Activated naive CD8-positive, alpha-beta T cell treated with anti-CD3 and anti-CD28 coated beads, Interleukin-2, amount 10 ng/mL, durations not matched to agents 7 days and 5 days (primary cell): ENCODE measurements at places on chromosomes 12 and 14.

- H3K4me3 ChIP-seq = no peak overlapping the region
- H3K27me3 ChIP-seq = peaks cover 30% of the 10 kb centered on the region
- peaks cover 11% of the 10 kb centered on the region for H3K4me1 ChIP-seq
- H3K36me3 ChIP-seq = no peaks in the 10 kb centered on the region
These were observed 1.8 kb upstream of the AHNAK2 start for GRCh38 chr14:104979758-104980610.

DNA sequence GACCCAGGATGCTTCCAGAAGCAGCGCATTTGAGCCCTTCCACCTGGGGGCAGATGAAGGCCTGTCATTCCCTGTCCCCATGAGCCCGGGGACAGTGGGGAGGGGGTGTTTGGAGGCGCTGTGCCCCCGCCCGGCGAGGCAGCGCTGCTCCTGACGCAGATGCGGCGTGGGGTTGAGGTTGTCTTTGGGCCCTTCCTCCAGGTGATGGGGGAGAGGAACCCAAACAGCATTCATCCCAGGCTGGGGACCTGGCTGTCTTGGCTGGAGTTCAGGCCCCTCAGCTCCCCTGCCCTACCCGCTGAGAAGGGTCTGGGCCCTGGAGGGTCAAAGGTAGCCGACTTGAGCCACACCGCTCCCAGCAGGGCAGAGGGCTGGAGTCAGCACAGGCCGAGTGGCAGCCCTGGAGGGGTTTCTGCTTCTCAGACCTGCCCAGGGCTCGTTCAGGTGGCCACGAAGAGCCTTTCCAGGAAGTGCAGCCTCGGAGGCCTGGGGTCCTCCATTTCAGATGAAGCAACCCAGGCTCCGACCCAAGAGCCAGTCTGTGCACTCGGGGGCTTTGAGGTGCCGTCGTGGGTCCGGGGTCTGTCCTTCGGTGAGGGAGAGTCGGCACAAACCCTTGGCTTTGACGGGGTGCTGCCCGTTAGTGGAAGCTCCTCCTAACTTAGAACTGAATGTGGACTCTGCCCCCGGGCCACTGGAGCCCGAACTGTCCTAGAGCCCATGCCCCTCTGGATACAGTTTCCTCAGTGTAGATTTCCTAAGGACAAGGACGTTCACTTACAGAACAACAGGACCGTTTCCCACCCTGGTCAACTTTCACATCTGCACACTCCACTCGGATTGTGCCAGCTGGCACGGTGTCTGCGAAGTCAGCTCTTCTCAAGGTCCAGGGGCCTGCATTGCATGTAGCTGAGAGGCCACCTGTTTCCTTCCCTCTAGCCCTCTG lies 16.1 kb downstream of the ACADS start:
- H3K27me3 ChIP-seq = no peaks in the 10 kb centered on the region
- H3K36me3 ChIP-seq = no peaks in the 10 kb centered on the region
- no peak overlapping the region for H3K27ac ChIP-seq
- no peaks in the 10 kb centered on the region for H3K4me1 ChIP-seq
- H3K4me3 ChIP-seq = no peak overlapping the region

GRCh38 chr14:99946652-99947489 lies 118.4 kb upstream of the EVL start:
- H3K27me3 ChIP-seq = peaks cover 21% of the 10 kb centered on the region
- peak; percentile 68 for DNase-seq
- H3K36me3 ChIP-seq = no peaks in the 10 kb centered on the region
- peaks cover 5% of the 10 kb centered on the region for H3K4me1 ChIP-seq

GRCh38 chr12:115468087-115468510 lies 784.1 kb upstream of the TBX3 start:
- no peaks in the 10 kb centered on the region for H3K36me3 ChIP-seq
- H3K4me3 ChIP-seq = no peak overlapping the region
- no peaks in the 10 kb centered on the region for H3K27me3 ChIP-seq
- DNase-seq = no peak
- no peak overlapping the region for H3K27ac ChIP-seq

- no peaks in the 10 kb centered on the region for H3K36me3 ChIP-seq
- H3K4me3 ChIP-seq = no peak overlapping the region
- H3K27me3 ChIP-seq = peaks cover 3% of the 10 kb centered on the region
- no peak for DNase-seq
- H3K27ac ChIP-seq = no peak overlapping the region
These were observed 182.7 kb upstream of the EEA1 start for GRCh38 chr12:93111773-93112172.

DNA sequence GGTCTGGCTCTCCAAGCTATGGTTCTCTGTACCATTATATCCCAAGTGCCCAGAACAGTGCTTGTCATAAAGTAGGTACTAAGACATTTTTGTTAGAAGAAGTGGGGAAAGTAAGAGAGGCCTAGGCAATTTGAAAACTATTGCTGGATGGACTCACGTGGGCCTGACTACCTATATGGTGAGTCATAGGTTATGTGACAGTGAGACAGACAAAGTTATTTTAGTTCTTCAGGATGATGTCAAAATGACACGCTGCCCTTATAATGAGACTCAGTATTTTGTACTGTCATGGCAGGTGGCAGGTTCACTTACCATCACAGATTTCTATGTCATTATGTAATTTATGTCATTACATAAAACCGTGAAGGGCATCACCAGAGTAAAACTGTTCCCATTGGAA lies 53.1 kb downstream of the PARP11 start:
- H3K4me3 ChIP-seq = no peak overlapping the region
- no peaks in the 10 kb centered on the region for H3K27me3 ChIP-seq
- no peak overlapping the region for H3K27ac ChIP-seq
- DNase-seq = no peak
- H3K36me3 ChIP-seq = peaks cover 23% of the 10 kb centered on the region
- no peaks in the 10 kb centered on the region for H3K4me1 ChIP-seq

- H3K36me3 ChIP-seq = peaks cover 3% of the 10 kb centered on the region
- H3K27ac ChIP-seq = no peak overlapping the region
- no peak for DNase-seq
- peaks cover 11% of the 10 kb centered on the region for H3K4me1 ChIP-seq
- H3K27me3 ChIP-seq = peaks cover 4% of the 10 kb centered on the region
These were observed 79.3 kb upstream of the FZD10 start for GRCh38 chr12:130083002-130083401.

- no peaks in the 10 kb centered on the region for H3K36me3 ChIP-seq
- H3K4me3 ChIP-seq = no peak overlapping the region
These were observed 1559.9 kb upstream of the FLRT2 start for GRCh38 chr14:83969998-83970397.

- no peak for DNase-seq
- no peaks in the 10 kb centered on the region for H3K4me1 ChIP-seq
- H3K36me3 ChIP-seq = peaks cover 37% of the 10 kb centered on the region
- H3K27me3 ChIP-seq = no peaks in the 10 kb centered on the region
These were observed 2.1 kb downstream of the NOXRED1 start for GRCh38 chr14:77421201-77421600.

DNA sequence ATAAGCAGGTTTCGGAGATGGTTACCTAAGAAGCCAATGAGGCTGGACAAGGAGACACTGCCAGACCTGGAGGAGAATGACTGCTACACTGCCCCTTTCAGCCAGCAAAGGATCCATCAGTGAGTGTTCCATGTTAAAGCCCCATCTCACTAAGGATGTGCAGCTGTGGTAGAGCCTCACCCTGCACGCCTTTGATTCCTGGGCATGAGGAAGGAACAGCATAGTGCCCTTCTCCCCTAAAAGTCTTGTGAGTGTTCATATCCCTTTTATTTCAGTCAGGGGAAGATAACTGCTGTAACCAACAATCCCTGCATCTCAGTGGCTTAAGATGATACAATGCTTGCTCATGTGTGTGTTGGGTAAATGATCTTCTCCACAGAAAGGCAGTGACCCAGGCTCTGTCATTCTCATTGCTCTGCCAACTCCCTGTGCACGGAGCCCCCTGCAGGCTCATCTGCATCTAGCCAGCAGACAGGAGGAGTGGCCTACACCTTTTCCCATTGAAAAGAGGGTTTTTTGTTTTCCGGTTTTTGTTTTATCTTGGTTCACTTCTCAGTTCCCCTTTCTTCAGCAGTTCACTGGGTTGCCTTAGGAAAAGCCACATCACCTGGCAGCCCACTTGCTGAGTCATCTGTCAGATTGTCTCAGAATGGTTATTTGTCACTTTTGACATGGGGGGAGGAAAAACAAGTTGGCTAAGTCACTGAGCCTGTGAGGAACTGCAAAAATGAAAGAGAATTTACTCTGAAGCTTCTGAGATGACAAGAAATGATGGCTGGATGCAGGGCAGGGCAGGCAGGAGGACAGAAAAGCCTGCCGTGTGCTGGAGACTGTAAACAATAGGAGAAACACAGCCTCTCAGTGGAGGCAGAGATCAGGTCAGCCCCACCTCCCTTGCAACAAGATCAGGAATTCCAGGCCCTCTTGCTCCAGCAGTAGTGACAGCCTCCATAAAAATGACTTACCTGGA lies 193.3 kb downstream of the ANO4 start:
- DNase-seq = no peak
- no peaks in the 10 kb centered on the region for H3K27me3 ChIP-seq
- no peak overlapping the region for H3K27ac ChIP-seq
- H3K4me3 ChIP-seq = no peak overlapping the region

- H3K27me3 ChIP-seq = no peaks in the 10 kb centered on the region
- peak overlapping the region; percentile 96 for H3K4me3 ChIP-seq
These were observed 8.6 kb downstream of the EVL start for GRCh38 chr14:100073576-100074430.

- no peaks in the 10 kb centered on the region for H3K36me3 ChIP-seq
- no peak overlapping the region for H3K27ac ChIP-seq
- no peak overlapping the region for H3K4me3 ChIP-seq
- DNase-seq = no peak
- H3K4me1 ChIP-seq = peaks cover 1% of the 10 kb centered on the region
- no peaks in the 10 kb centered on the region for H3K27me3 ChIP-seq
These were observed 28.6 kb downstream of the CEP170B start for GRCh38 chr14:104893435-104894207.

GRCh38 chr14:76876076-76876475 lies 49.9 kb downstream of the LRRC74A start:
- no peaks in the 10 kb centered on the region for H3K36me3 ChIP-seq
- no peak overlapping the region for H3K4me3 ChIP-seq
- peaks cover 2% of the 10 kb centered on the region for H3K4me1 ChIP-seq
- DNase-seq = peak; percentile 53

GRCh38 chr14:76647697-76648298 lies 113.5 kb upstream of the VASH1 start:
- no peaks in the 10 kb centered on the region for H3K36me3 ChIP-seq
- H3K27ac ChIP-seq = no peak overlapping the region
- no peak overlapping the region for H3K4me3 ChIP-seq
- peaks cover 2% of the 10 kb centered on the region for H3K27me3 ChIP-seq

- H3K4me1 ChIP-seq = peaks cover 13% of the 10 kb centered on the region
- peaks cover 16% of the 10 kb centered on the region for H3K27me3 ChIP-seq
These were observed at the start of gene C12orf56 for GRCh38 chr12:64390275-64390851. TSS of gene C12orf56 (minus strand) at chr12:64390758. CDS start at chr12:64390565, 193 bp downstream.

GRCh38 chr14:74980731-74981461 lies 21.8 kb upstream of the EIF2B2 start:
- H3K4me1 ChIP-seq = no peaks in the 10 kb centered on the region
- peak overlapping the region; percentile 20 for H3K27ac ChIP-seq
- H3K4me3 ChIP-seq = no peak overlapping the region
- H3K27me3 ChIP-seq = peaks cover 6% of the 10 kb centered on the region
- H3K36me3 ChIP-seq = no peaks in the 10 kb centered on the region

- no peak for DNase-seq
- H3K27me3 ChIP-seq = no peaks in the 10 kb centered on the region
- no peaks in the 10 kb centered on the region for H3K36me3 ChIP-seq
These were observed 110.9 kb downstream of the PAH start for GRCh38 chr12:102806110-102806509.

- no peak overlapping the region for H3K27ac ChIP-seq
- no peaks in the 10 kb centered on the region for H3K36me3 ChIP-seq
- no peak for DNase-seq
- H3K4me1 ChIP-seq = no peaks in the 10 kb centered on the region
- H3K27me3 ChIP-seq = no peaks in the 10 kb centered on the region
These were observed 73.6 kb downstream of the SRGAP1 start for GRCh38 chr12:63917864-63918799.

GRCh38 chr14:95562892-95563685 lies 28.2 kb downstream of the GLRX5 start:
- no peak overlapping the region for H3K4me3 ChIP-seq
- H3K27me3 ChIP-seq = peaks cover 2% of the 10 kb centered on the region
- H3K36me3 ChIP-seq = no peaks in the 10 kb centered on the region
- H3K4me1 ChIP-seq = peaks cover 2% of the 10 kb centered on the region
- DNase-seq = no peak

DNA sequence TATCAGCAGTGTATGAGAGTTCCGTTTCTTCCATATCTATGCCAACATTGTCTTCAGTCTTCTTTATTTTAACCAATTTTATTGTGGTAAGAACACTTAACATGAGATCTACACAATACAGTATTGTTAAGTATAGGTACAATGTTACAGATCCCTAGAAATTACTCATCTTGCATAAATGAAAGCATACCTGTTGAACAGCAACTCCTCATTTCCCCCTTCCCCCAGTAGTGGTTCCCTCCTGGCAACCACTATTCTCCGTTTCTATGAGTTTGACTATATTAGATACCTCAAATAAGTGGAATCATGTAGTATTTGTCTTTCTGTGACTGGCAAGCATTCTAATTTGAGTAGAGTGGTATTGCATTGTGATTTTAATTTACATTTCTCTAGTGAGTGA lies 150.5 kb downstream of the CRADD start:
- H3K27me3 ChIP-seq = no peaks in the 10 kb centered on the region
- no peak overlapping the region for H3K4me3 ChIP-seq
- no peak for DNase-seq
- H3K27ac ChIP-seq = no peak overlapping the region
- H3K4me1 ChIP-seq = peaks cover 2% of the 10 kb centered on the region

- DNase-seq = no peak
- H3K4me3 ChIP-seq = no peak overlapping the region
These were observed 11.1 kb upstream of the NDUFA12 start for GRCh38 chr12:95014554-95014953.

DNA sequence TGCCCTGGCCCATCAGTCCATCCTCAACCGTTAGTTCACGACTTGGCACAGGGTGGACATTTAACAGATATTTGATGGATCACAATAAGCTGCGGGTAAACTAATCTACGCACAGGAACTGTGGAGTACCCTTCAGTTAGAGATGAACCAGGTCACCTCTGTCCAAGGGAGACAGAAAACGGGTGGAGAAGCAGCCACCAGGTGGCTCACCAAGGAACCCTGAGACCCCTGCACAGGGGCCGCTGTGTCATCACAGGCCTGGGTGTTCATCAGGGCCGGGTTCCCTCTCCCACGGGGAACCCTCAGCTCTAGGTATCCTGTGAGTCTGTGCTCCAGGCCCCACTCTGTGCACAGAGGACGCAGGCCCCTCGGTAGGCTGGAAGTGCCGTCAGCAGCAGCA lies 122.2 kb downstream of the PIWIL1 start:
- no peaks in the 10 kb centered on the region for H3K27me3 ChIP-seq
- no peaks in the 10 kb centered on the region for H3K4me1 ChIP-seq
- H3K4me3 ChIP-seq = no peak overlapping the region
- H3K36me3 ChIP-seq = no peaks in the 10 kb centered on the region
- no peak for DNase-seq
